SHP77 treated with DMSO at 0.1 percent for 48 hours (cell line): ENCODE measurements at places on chromosomes 3 and 15.

GRCh38 chr3:137925080-137925479 is 84.9 kb upstream of the CLDN18 start:
- no peak for DNase-seq

DNA sequence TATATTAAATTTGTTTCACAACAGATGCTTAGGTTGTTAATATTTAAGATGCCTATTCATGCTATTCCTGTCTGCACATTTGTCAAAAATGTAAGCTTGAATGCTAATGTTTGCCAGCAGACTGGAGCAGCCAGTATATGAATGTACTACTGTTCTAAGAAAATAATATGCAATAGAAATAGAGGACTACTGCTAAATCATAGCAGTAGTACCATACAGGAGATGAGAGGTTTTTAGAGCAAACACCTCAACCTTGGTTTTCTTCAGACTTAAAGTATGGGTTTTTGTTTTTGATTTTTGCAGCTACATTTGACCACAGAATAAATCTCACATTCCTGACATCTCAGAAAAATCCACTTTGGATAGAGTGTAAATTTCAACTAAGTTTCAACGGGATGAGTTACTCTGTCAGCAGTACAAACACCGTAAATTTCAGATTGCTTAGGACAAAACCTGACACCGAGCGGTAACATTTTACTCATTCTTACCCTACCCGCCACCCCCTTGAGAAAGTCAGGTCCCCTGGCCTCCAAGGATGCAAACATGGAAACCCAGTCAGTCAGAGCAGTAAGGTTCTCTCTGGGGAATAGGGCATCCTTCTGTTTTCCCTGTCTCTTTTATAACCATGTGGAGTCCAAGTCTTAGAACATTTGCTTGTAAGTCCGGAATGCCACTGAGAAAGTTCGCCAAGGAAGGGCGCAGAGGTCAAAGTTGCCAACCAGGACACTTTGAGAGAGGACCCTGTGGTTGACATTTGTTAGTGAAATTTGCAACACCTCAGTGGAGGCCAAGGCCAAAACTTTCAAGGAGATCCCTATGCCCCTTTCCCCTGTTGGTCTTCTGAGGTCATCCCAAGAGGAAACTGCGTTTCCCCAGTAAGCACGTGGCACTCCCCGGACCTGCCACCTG is 17.9 kb upstream of the SATB1 start:
- DNase-seq, result no peak

DNA sequence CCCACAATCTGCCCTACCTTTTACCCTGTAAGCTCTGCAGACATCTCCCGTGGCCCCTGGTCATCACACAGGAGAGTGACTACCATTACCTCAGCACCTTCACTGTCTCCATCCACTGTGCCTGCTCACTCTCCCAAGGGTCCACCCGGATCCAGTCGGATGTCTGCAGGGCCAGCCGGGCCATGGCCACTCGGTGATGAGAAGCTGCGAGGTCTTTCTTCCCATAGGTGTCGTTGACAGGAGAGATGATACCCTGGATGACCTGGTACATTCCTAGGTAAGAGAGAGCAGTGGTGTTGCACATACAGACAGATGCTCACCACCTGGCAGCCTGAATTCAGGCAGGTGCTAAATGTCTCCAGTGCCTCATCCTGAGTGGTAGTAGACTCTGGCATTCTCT is 39.2 kb upstream of the RBP1 start:
- no peak for DNase-seq

DNA sequence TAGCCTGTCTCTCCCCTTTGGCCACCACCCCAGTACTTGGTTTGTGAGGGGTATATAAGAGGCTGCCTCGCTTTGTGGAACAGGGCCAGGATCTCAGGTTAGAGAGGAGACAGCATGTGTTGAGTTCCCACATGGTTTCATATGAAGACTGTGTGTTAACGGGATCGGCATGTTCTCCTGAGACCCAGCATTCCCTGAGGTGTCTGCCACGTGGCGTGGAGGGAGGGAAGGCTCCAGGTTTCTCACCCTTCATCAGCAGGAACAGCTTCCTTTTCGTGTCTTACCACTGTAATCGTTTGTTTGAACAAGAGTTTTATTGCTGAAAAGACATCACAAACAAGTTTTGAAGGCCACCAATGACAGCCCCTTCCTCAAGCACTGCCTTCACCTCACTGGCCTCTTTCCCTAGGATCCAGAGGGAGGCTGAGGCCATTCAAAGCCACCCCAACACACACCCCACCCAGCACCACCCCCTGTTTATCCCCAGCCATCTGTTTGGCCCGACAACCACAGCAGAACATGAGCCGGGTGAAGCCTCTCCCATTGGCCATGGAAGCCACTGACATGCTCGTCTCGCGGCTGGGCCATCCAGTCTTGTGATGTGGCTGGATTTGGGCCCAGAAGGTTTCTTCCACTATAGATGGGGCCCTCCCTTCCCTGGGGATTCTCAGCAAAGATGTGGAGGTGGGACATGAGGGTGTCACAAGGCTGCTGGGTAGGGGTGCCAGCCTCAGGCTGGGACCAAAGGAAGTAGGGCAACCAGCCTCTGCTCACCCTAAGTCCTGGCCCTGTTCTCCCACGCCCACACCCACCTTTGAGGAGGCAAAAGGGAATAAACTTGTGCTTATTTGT is 10.0 kb downstream of the BHLHE40 start:
- DNase-seq, result peak; percentile 9

- DNase-seq, result no peak
Observed at GRCh38 chr15:84737005-84737404, 11.4 kb upstream of the ZNF592 start.

- no peak for DNase-seq
Observed at GRCh38 chr3:25748189-25748588, 35.1 kb downstream of the NGLY1 start.

- no peak for DNase-seq
Observed at GRCh38 chr3:191391861-191392808, 61.8 kb upstream of the UTS2B start.
